ENCODE measurements at places on chromosomes 16 and 17.

DNA sequence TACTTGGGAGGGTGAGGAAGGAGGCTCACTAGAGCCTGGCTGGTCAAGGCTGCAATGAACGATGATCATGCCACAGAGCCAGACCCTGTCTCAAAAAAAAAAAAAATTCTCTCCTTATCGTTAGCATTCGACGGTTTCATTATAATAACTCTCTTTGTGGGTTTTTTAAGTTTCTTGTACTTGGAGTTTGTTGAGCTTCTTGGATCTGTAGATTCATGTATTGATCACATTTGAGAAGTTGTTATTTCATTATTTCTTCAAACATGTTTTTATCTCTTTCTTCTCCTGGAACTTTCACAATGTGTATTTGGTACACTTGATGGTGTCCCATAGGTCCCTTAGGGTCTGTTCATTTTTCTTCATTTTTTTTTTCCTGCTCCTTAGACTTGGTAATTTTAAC, 16.8 kb upstream of the ABCA3 start:
- no peak for DNase-seq
- no peak overlapping the region for H3K4me3 ChIP-seq
- no peaks in the 10 kb centered on the region for H3K36me3 ChIP-seq
- 0 out of 2 replicates have a peak, but pooled peaks cover 4% of the 10 kb centered on the region for H3K27me3 ChIP-seq
- no peak overlapping the region for H3K27ac ChIP-seq
- H3K4me1 ChIP-seq = peaks cover 8% of the 10 kb centered on the region

DNA sequence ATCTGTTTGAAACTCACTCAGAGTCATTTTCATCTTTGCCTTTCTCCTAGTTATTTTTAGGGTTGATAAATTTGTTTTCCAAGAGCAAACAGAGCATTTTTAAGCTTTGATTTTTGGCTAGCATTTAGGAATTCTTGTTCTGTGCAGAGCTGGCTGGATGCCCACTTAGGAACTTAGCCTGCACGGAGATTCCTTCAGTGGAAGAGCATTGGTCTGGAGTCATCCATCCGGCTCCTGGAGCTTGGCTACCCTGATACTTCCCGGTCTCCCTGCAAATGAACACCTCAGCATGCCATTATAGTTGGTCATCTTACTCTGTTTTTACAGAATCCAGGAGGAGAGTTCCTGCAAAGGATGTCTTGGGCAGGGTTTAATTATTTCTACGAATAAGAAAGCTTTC, 57.1 kb downstream of the SPECC1 start:
- no peaks in the 10 kb centered on the region for H3K36me3 ChIP-seq
- H3K27ac ChIP-seq = no peak overlapping the region
- peak; percentile 86 for DNase-seq
- no peaks in the 10 kb centered on the region for H3K27me3 ChIP-seq
- no peak overlapping the region for H3K4me3 ChIP-seq

- no peak for DNase-seq
- H3K36me3 ChIP-seq = no peaks in the 10 kb centered on the region
- H3K27ac ChIP-seq = no peak overlapping the region
- H3K4me3 ChIP-seq = no peak overlapping the region
Observed at GRCh38 chr17:70072546-70073309, 2.3 kb upstream of the KCNJ16 start.

- no peaks in the 10 kb centered on the region for H3K36me3 ChIP-seq
- H3K4me1 ChIP-seq = peaks cover 43% of the 10 kb centered on the region
- H3K4me3 ChIP-seq = no peak overlapping the region
- no peak for DNase-seq
- H3K27ac ChIP-seq = no peak overlapping the region
- H3K27me3 ChIP-seq = no peaks in the 10 kb centered on the region
Observed at GRCh38 chr16:24996301-24996700, 18.9 kb downstream of the ARHGAP17 start.

DNA sequence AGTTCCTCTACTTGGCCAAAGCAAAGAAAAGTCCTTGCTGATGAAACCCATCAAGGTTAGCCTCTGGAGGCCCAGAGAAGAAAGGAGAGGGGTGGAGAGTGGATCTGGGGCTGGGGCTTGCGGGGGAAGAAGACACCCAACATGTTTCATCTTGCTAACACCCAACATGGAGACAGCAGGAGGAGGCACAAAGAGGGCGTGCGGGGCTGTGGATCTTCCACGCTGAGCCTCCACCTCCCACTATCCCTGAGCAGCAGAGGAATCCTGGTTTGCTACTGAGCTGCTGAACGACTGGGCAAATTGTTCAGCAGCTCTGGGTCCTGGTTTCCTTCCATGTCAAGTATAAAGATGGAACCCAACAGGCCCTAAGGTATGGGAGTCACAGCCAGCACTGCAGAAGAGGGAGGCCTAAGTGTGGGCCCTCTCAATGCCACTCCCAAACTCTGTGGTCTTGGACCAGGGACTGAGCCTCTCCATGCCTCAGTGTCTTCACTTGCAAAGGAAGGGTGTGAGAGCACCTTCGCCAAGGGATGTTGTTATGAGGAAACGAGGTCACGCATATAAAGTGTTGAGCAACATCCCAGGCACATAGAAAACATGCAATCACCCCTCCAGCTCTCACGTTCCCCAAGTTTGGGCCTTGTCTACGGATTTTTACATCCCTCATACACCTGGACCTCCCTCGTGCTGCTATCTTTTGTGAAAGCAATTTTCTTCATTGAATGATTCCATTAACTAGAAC, 122.5 kb downstream of the XYLT1 start:
- H3K27me3 ChIP-seq = no peaks in the 10 kb centered on the region
- no peak for DNase-seq
- H3K4me1 ChIP-seq = peaks cover 25% of the 10 kb centered on the region
- H3K27ac ChIP-seq = no peak overlapping the region

GRCh38 chr16:59044616-59045015, 310.5 kb upstream of the GOT2 start:
- H3K27me3 ChIP-seq = no peaks in the 10 kb centered on the region
- no peaks in the 10 kb centered on the region for H3K36me3 ChIP-seq
- no peak overlapping the region for H3K27ac ChIP-seq
- no peak overlapping the region for H3K4me3 ChIP-seq
- peak; percentile 2 for DNase-seq

- no peak overlapping the region for H3K4me3 ChIP-seq
- no peaks in the 10 kb centered on the region for H3K27me3 ChIP-seq
- no peaks in the 10 kb centered on the region for H3K36me3 ChIP-seq
- H3K4me1 ChIP-seq = peaks cover 14% of the 10 kb centered on the region
- no peak overlapping the region for H3K27ac ChIP-seq
- no peak for DNase-seq
Observed at GRCh38 chr16:69087161-69087581, 18.3 kb upstream of the HAS3 start.

DNA sequence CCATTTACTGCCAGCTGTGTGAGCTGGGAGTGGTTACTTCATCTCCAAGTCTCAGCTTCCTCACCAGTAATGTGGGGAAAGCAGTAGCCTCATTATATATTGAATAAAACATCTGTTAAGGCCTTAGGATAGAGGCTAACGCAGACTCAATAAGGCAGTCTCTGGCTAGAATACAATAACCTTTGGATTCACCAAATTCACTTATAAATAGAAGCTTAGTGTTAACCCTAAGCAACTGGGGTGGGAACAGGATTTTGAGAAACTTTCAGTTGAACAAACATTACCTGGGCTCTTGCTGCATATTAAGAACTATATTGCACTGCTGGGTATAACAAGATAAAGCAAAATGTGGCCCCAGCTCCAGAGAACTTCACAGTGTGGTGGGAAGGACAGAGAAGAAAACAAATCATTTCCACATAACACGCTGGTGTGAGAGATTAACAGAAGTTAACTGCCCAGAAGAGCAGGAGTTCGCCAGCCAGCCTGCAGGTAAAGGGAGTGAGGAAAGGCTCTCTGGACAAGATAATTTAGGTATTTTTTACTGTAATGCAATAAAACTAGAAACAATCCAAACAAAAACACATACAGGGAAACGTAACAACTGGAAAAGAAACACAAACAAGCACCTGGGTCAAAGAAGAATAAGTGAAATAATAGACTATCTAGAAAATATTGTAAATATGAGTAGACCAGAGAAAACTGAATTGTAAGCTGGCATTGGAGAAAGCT, 57.0 kb downstream of the USP31 start:
- 0 out of 2 replicates have a peak, but pooled peaks cover 2% of the 10 kb centered on the region for H3K36me3 ChIP-seq
- H3K4me1 ChIP-seq = peaks cover 9% of the 10 kb centered on the region
- no peaks in the 10 kb centered on the region for H3K27me3 ChIP-seq
- no peak for DNase-seq
- H3K4me3 ChIP-seq = no peak overlapping the region

- no peak overlapping the region for H3K27ac ChIP-seq
- H3K36me3 ChIP-seq = no peaks in the 10 kb centered on the region
- H3K4me3 ChIP-seq = no peak overlapping the region
Observed at GRCh38 chr17:72394531-72394930, 273.7 kb downstream of the SOX9 start.

- peak overlapping the region; percentile 73 for H3K27ac ChIP-seq
- DNase-seq = peak; percentile 92
- H3K4me1 ChIP-seq = peaks cover 13% of the 10 kb centered on the region
- H3K4me3 ChIP-seq = no peak overlapping the region
- 0 out of 2 replicates have a peak, but pooled peaks cover 3% of the 10 kb centered on the region for H3K36me3 ChIP-seq
Observed at GRCh38 chr17:74768069-74768762, 7.9 kb downstream of the NAT9 start.

DNA sequence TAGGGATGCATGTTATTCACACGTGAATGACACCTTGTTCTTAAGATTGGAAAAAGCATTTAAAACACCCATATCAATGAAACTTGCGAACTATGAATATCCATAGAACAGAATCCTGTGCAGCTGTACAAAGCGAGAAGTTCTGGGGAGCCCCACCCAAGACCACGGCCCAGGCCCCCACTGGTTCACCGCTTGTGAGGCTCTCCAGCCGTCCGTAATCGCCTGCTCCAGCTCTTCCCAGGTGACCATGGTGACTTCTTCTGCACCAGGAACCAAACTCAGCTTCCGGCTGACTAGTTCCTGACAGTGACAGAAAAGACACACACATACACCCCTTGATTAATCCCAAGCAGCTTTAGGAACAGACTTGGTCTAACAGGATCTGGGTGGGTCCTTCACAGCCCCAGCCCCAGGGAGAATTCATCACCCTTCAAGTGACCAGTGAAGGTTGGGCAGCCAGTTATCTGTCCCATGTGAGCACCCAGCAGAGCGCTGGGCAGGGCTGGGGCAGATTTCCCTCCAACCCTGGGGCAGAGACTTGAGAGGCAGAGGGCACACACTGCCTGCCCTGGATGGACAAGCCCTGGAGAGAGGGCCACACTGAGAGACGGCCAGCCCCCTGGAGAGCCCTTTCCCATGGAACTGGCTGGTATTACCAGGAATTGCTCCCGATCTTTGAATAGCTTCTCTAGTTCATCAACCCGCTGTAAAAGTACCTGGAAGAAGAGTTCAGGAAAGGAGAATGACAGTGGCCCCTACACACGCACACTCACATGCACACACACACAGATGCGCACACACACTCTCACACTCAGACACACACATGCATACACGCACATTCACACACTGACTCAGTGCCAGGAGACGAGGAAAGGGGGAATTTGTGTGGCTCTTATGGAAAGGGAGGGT, 3.6 kb downstream of the QRICH2 start:
- no peak for DNase-seq
- H3K4me3 ChIP-seq = no peak overlapping the region
- no peaks in the 10 kb centered on the region for H3K36me3 ChIP-seq
- no peaks in the 10 kb centered on the region for H3K4me1 ChIP-seq
- H3K27ac ChIP-seq = no peak overlapping the region
- no peaks in the 10 kb centered on the region for H3K27me3 ChIP-seq

GRCh38 chr17:48027322-48027981, 10.1 kb downstream of the COPZ2 start:
- H3K4me1 ChIP-seq = peaks cover 39% of the 10 kb centered on the region
- no peaks in the 10 kb centered on the region for H3K27me3 ChIP-seq
- DNase-seq = peak; percentile 18
- H3K4me3 ChIP-seq = no peak overlapping the region
- no peaks in the 10 kb centered on the region for H3K36me3 ChIP-seq

GRCh38 chr16:10561425-10561824, 19.0 kb downstream of the EMP2 start:
- H3K27me3 ChIP-seq = no peaks in the 10 kb centered on the region
- DNase-seq = no peak
- H3K4me1 ChIP-seq = peaks cover 18% of the 10 kb centered on the region
- H3K36me3 ChIP-seq = 0 out of 2 replicates have a peak, but pooled peaks cover 3% of the 10 kb centered on the region
- H3K27ac ChIP-seq = no peak overlapping the region

- peak overlapping the region; percentile 57 for H3K27ac ChIP-seq
- no peaks in the 10 kb centered on the region for H3K36me3 ChIP-seq
- H3K27me3 ChIP-seq = no peaks in the 10 kb centered on the region
- DNase-seq = peak; percentile 89
- H3K4me3 ChIP-seq = peak overlapping the region; percentile 31
Observed at GRCh38 chr16:66516808-66517585, 32.9 kb downstream of the TK2 start.

DNA sequence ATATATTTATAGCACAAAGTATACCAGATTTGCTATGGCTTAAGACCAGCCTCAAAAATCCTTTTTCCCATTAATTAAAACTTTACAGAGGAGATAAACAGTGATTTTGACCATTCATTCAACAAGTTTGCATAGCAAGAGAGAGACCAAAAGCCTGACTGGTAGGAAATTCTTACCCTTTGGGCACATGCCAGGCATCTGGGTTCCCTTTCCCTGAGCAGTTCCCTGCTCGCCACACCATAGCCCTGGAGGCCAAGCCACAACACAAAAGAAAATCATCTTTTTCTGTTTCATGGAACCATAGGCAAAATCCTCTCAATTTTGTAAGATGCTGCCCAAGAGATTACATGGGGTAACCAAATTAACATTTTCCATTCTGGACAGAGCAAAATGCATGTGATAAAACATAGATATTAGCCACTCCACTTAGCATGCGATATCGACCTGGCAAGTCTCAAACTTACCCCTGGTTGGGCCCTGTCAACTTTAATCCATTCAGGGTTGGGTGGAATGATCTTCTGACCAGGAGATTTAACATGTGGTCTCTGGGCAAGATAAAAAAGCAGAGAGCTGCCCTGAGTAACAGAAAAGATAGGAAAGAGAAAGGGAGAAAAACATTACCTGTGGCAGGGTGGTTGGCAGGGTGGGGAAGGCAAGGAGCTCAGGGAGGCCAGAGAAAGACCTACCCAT, 57.6 kb upstream of the B4GALNT2 start:
- H3K27me3 ChIP-seq = peaks cover 5% of the 10 kb centered on the region
- no peak overlapping the region for H3K27ac ChIP-seq
- H3K4me3 ChIP-seq = no peak overlapping the region
- no peaks in the 10 kb centered on the region for H3K36me3 ChIP-seq
- DNase-seq = no peak

- H3K4me1 ChIP-seq = no peaks in the 10 kb centered on the region
- DNase-seq = no peak
- H3K27ac ChIP-seq = no peak overlapping the region
- no peaks in the 10 kb centered on the region for H3K27me3 ChIP-seq
Observed at GRCh38 chr16:9661336-9662017, 520.8 kb downstream of the GRIN2A start.

Measured in GM23248 (cell line).